Amygdala (tissue), 56 donors: ENCODE measurements at places on chromosomes 12 and 14.

GRCh38 chr12:131347732-131348131 is 363.2 kb upstream of the SFSWAP start:
- DNase-seq, result no peak

DNA sequence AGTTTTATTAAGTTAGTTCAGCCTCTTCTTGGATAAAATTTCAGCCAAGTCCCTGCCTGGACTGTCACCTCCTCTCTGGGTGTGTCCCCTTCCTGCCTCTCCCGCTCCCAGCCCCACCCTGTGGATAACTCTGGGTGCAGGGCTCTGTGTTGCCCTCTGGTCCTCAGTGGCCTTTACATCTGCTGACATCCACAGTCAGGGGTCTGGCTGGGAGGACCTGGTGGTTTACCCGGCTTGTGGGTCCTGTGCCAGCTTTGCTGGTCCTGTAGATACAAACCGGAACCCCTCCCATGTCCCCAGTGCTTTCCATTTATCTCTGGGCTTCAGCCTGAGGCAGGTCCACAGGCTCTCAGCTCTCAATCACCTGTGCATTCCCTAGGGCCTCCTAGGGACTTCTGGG is 28.9 kb upstream of the PLEKHG3 start:
- DNase-seq, result no peak

DNA sequence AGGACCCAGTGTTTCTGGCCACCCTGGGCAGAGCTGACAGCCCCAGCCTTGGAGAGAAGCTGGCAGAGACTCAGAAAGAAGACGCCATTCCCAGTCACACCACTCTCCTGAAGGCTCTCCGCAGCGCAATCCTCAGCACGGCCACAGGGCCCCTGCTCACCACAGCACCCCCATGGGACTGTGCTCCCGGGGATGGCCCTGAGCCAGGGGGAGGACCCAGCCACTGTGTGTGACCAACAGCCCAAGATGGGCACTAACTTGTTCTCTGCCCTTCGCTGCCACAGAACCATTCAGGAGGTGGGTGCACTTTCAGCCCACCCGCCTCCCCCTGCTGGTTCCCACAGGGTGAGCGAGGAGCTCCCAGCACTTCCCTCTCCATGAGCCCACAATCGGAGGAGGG is 57.1 kb downstream of the CCNK start:
- no peak for DNase-seq

GRCh38 chr14:57960946-57961785 is 95.3 kb upstream of the SLC35F4 start:
- no peak for DNase-seq

DNA sequence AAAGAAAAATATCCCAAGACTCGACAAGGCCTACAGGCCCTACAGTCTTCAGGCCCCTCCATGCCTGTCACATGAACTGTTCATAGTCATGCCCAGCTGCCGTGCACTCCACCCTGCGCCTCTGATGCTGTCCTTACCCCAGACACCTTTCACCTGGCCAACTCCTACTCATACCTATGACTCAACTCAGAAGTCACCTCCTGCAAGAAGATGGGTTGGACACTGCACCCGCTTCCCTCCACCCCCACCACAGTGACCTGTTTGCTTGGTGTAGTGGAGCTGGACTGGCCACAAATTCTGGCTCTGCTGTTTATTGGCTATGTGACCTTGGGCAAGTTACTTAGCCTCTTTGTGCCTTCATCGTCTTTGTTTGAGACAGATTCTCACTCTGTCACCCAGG is 56.2 kb downstream of the PHETA1 start:
- no peak for DNase-seq

DNA sequence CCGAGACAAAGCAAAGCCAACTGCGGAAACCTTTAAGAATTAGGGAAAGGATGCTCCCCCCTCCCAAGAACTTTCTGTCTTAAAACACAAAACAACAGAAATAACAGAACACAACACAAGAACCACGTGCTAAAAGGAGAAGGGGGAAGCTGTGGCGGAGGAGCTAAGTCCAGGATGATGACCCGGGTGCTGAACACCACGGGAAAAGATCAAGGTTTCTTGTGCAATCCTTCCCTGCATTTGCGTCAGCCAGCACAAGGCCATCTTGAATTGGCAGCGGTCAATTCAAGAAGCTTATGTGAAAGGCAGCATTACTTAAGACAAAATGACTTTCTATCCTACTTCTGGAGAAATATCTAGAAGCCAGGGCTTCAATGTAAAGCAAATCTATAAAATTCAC is 11.0 kb upstream of the CREBL2 start:
- no peak for DNase-seq

DNA sequence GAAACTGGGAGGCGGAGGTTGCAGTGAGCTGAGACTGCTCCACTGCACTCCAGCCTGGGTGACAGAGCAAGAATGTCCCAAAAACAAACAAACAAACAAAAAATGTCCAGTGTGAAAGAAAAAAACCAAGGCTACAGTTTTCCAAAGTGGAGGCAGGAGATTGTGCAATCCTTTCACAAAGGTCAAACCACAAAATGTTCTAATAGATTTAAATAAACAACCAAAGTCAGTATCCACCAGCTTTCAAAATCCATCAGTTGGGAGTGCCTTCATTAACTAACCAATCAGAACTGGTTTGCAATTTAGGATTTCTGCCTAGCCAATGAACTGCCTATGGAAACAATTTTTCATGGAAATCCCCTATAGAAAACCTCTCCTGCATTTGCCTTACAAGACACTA is 52.3 kb upstream of the TRIM9 start:
- no peak for DNase-seq

DNA sequence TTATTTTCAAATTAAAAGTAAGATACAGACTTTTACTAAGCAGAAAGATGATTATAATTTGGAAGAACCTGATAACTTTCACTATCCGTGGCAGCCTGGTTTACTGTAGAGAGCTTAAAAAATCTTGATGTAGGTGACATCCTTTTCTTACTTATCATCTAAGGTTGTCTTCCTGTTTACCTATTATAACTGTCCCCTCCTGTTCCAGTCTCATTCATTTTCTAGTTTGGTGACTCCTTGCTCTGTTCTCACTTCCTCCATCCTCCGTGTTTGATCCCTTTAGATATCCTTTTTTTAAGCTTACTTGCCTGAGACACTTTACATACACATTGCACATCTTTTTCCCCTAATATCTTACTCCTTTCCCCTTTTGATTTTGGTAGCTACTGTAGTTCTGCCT is 27.5 kb downstream of the CCDC91 start:
- no peak for DNase-seq

DNA sequence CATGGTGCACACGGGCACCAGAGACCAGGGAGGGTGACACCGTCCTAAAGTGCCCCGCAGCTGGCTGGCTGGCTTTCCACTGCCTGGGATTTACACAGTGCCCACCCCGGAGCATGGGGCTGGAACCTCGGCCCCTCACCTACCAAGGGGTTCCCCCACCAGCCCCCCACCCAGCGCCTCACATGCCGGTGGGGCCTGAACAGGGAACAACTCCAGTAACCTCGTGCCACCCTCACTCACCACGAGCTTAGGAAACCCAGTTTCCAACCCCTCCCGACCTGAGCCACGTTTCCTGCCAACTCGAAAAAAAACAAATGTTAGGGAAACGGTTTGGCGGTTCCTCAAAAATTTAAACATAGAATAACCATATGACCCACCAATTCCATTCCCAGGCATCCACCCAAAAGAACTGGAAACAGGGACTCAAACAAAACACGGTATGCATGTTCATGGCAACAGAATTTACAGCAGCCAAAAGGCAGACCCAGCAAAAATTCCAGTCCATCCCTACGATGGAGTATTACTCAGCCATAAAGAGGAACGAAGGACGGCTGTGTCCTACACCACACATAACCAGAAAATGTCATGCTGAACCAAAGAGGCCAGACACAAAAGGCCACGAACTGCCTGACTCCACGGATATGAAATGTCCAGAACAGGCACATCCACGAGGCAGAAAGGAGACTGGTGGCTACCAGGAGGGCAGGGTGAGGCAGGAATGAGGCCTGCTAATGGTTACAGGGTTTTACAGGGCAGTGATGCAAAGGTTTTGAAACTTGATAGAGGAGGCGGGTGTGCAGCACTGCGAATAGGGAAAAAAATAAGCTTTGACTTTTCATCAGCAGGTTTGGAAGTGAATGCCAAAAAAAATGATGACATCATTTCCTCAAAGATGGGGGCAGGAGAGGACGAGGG is 68.9 kb downstream of the NCOR2 start:
- no peak for DNase-seq

DNA sequence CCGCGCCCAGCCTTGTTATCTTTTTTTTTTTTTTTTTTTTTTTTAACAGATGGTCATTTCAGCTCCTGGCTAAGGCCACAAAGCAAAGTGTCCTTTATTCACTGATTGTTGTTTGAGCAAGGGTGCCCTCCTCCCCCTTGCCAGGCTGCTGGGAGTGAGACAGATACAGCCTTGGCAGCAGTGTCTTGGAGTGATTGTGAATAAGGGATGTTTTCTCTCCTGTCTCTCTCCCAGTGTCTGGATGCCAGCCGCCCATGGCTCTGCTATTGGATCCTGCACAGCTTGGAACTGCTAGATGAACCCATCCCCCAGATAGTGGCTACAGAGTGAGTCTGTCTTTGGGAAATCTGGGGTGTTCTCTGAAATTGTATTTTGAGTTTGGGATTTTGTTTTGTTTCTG is 28.7 kb downstream of the FNTB start:
- DNase-seq, result peak; percentile 28

DNA sequence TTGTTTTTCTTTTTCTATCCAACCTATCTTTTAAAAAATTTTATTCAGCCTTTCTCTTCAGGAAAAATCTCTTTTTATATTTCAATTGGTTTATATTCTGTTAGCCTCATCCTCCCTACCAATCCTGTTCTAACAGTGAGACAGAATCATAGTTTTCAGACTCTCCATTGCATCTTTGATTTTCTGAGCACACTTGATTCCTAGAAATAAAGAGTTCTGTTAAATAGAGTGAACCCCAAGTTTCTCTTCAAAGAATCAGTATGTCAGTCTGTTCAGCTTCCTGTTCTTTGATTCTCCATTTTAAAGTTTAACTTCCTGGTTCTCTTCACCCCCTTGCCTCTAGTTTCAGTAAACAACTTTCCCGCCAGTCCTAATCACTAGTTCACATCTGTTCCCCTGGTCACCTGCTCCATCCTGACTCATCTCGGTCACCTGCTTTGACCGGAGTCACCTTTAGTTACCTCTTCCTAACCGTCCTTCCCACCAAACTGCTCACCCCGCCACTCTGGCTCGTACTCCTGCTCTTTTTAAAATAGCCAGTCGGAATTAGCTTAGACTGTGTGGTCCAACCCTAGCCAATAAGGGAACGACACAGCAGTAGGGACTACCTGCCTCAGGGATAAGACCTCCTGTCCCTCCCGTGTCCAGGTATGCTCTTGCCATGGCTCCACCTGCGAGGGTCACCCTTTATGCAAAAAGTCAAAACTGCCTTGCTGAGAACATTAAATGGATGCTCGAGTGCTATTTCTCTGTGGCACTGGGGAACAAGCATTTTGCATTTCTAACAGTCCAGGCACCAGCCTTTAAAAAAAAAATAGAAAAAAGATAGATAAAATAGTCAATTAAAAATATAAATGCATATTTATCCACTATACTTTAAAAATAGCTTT is 48.4 kb downstream of the DDX51 start:
- DNase-seq, result no peak

DNA sequence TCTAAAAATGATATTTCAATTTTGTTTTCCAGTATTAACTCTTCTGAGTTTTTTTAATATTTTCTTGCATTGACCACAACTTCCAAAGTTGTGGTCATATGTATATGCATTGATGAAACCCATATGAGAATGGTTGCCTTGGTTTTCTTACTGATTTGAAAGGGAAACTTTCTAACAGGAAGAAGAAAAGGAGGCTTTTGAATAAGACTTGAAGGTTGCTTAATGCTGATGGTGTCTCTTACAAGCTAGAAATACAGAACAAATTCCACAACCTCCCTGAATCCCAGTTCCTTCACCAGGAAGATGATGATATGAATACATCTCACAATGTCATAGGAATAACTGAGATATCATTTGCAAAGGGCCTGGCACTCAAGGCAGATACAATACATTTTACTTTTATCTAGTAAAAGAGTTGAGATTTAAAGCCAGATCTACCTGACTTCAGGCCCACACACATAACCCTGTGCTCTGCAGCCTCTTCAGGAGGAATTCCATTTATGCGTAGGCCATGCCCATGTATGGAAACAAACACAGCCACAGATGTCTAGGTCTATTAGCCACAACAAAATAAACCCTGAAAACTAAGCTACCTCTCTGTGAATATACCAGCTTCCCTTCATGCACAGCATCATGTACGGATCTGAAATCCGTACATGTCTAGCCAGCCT is 165.4 kb upstream of the PLEKHG7 start:
- no peak for DNase-seq

GRCh38 chr14:59272633-59273032 is 84.2 kb downstream of the DAAM1 start:
- no peak for DNase-seq

DNA sequence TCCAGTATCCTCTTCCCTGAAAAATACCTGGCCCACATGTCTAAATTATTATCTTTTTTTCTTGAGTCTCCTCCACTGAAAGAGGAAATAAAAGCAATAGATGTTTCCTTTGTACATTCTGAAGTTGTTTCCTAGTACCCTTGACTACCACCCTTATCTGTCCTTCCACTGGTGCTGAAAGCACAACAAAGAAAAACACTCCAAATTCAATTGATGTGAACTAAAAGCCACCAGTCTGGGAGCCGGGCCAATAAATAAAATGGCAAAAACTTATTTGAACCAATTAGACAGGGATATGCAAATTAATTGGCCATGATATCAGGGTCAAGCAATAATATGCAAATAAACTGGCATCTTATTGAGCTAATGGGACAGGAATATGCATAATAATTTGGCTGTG is 330.5 kb downstream of the PAWR start:
- no peak for DNase-seq

- DNase-seq, result no peak
Observed at GRCh38 chr14:96136371-96137005, 68.2 kb upstream of the BDKRB2 start.

DNA sequence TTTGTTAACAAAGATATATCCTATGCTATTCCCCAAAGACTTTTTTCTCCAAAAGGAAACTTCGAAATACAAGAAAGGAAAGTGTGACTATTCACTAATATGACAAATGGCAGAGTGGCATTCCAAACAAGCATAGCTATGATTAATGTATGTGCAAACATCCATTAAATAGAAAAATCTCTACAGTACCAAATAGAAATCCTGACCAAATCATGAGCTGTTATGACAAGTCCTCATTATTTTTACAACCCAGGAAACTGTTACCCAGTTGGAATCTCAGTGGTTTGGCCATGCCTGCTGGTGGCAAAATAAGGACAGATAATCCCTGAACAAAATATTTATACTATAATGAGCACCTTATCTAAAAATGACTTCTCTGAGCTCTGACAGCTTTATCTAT is 202.1 kb downstream of the SEC23A start:
- DNase-seq, result no peak

DNA sequence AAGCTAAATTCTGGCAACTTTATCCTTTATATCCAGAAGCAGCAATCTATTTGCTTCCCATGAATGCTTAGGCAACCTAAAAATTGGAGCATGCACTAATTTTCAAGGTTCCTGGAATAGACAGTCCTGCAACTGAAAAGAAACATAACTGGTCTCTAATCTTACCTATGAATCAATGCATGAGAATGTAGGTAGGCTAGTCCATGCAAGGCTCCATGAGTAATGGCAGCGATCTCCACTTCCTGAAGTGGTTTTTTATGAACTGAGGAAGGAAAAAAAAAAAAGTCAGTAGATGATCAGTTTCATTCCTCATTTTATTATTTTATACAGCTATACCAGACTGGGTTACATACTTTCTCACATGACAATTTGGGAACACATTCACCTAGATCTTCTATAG is 102.0 kb downstream of the PEBP1 start:
- DNase-seq, result no peak

GRCh38 chr12:61137677-61138414 is 1122.4 kb upstream of the USP15 start:
- no peak for DNase-seq
